ENCODE measurements at places on chromosomes 13 and 19.

GRCh38 chr13:101552286-101552685 is 99.8 kb downstream of the ITGBL1 start:
- H3K36me3 ChIP-seq: no peaks in the 10 kb centered on the region
- H3K27me3 ChIP-seq: no peaks in the 10 kb centered on the region
- H3K27ac ChIP-seq: no peak overlapping the region
- no peak for DNase-seq
- peaks cover 1% of the 10 kb centered on the region for H3K4me1 ChIP-seq

DNA sequence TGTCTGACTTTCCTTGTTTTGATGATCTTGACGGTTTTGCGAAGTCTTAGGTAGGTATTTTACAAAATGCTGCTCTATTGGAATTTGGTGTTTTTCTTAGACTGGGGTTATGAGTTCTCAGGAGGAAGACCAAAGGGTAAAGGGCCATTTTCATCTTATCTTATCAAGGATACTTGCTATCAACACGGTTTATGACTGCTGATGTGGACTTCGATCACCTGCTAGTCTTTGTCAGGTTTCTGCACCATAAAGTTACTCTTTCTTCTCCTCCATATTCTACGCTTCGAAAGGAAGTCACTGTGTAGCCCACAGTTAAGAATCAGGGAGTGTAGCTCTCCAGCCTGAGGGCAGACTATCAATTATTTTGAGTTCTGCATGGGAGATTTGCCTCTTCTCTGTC is 7.4 kb upstream of the CEBPG start:
- no peak for DNase-seq
- H3K4me1 ChIP-seq: no peaks in the 10 kb centered on the region
- no peaks in the 10 kb centered on the region for H3K36me3 ChIP-seq
- no peak overlapping the region for H3K4me3 ChIP-seq
- H3K27ac ChIP-seq: no peak overlapping the region

GRCh38 chr13:102642029-102642428 is 45.2 kb downstream of the TPP2 start:
- no peak overlapping the region for H3K4me3 ChIP-seq
- peaks cover 15% of the 10 kb centered on the region for H3K36me3 ChIP-seq
- H3K27me3 ChIP-seq: no peaks in the 10 kb centered on the region
- DNase-seq: no peak

- H3K27me3 ChIP-seq: no peaks in the 10 kb centered on the region
- H3K27ac ChIP-seq: no peak overlapping the region
- H3K4me1 ChIP-seq: peaks cover 17% of the 10 kb centered on the region
- H3K36me3 ChIP-seq: no peaks in the 10 kb centered on the region
- no peak for DNase-seq
These were observed 9.9 kb upstream of the MKNK2 start for GRCh38 chr19:2060884-2061494.

DNA sequence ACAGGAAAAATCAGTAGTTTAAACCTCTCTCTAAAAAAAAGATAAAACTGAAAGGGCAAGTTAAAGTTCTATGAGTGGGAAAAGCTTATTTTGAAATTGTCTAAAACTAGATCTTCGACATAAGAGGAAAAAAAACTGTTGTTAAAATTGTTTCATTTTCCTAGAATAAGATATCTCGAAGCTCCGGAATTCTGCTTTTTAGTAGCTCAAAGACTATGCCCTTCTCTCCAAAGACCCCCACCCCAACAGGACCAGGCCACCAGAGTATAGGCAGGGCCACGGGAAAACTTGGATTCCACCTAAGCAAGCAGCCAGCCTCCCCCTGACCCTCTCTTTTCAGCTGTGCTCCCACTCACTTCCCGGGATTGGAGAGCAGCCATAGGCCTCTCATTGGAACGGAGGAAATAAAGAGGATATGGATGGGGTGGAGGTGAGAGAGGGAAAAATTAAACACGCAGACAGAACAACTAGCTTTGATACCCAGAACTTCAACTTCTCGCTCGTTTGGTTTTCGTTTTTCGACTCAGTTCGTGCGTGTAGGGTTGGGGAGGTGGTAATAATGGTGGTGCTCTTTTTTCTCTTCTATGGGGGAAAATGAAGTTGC is 3.0 kb downstream of the POU4F1 start:
- no peak for DNase-seq
- H3K36me3 ChIP-seq: no peaks in the 10 kb centered on the region
- peaks cover 81% of the 10 kb centered on the region for H3K27me3 ChIP-seq
- H3K4me3 ChIP-seq: no peak overlapping the region

GRCh38 chr13:20197361-20197834 is 4.7 kb upstream of the GJB2 start:
- no peak overlapping the region for H3K4me3 ChIP-seq
- H3K4me1 ChIP-seq: no peaks in the 10 kb centered on the region
- H3K27me3 ChIP-seq: peaks cover 32% of the 10 kb centered on the region
- no peak overlapping the region for H3K27ac ChIP-seq
- no peaks in the 10 kb centered on the region for H3K36me3 ChIP-seq

- H3K27me3 ChIP-seq: no peaks in the 10 kb centered on the region
- H3K4me3 ChIP-seq: no peak overlapping the region
- no peaks in the 10 kb centered on the region for H3K36me3 ChIP-seq
- H3K27ac ChIP-seq: no peak overlapping the region
- peaks cover 1% of the 10 kb centered on the region for H3K4me1 ChIP-seq
These were observed 64.0 kb downstream of the ATP11A start for GRCh38 chr13:112753833-112754232.

- H3K4me1 ChIP-seq: 0 out of 2 replicates have a peak, but pooled peaks cover 1% of the 10 kb centered on the region
- H3K27ac ChIP-seq: no peak overlapping the region
- no peak for DNase-seq
- peaks cover 11% of the 10 kb centered on the region for H3K36me3 ChIP-seq
- no peaks in the 10 kb centered on the region for H3K27me3 ChIP-seq
- no peak overlapping the region for H3K4me3 ChIP-seq
These were observed 31.4 kb downstream of the FLT1 start for GRCh38 chr13:28463481-28463880.

GRCh38 chr19:3604227-3604986 is 2.3 kb downstream of the TBXA2R start:
- H3K4me1 ChIP-seq: no peaks in the 10 kb centered on the region
- H3K4me3 ChIP-seq: no peak overlapping the region
- no peak for DNase-seq
- no peaks in the 10 kb centered on the region for H3K36me3 ChIP-seq
- no peak overlapping the region for H3K27ac ChIP-seq

DNA sequence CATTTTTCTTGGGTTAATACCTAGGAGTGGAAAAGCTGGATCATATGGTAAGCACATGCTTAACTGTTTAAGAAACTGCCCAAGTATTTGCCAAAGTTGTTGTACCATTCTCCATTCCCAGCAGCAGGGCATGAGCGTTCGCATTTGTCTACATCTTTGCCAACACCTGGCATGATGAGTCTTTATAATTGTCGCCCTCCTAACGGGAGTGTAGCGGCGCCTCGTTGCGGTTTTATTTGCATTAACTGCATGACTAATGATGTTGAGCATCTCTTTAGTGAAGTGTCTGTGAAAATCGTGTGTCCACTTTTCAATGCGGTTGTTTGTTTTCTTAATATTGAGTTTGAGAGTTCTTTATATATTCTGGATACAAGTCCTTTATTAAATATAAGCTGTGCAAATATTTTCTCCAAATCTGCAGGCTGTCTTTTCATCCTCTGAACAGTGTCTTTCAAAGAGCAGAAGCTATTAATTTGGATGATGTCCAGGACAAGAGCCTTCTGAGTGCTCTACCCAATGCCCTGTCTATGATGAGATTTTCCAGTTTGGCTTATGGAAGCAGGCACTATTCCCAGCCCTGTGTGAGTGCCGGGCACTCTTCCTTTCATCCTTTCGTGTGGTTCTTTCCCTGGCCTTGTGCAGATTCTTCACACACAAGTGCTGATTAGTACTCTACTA is 202.0 kb downstream of the FOXO1 start:
- DNase-seq: no peak
- no peaks in the 10 kb centered on the region for H3K36me3 ChIP-seq
- no peaks in the 10 kb centered on the region for H3K27me3 ChIP-seq
- H3K4me1 ChIP-seq: no peaks in the 10 kb centered on the region
- H3K4me3 ChIP-seq: no peak overlapping the region

DNA sequence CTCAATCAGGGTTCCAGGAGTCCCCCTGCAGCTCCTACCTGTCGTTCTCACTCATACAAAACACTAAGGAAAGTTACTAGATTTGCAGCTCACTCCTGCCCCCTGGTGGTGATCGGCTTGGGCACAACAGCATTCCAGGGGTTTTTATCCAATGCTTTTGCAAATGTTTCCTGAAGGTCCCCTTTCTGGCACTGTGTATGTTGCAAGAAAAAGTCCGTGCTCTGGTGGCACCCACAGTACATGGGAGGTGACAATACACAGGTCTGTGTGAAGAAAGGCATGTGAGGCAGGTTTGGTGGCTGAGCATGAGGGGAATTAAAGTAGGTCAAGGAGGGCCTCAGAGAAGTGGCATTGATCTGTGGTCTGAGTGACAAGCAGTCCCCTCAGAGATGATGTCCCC is 8.6 kb upstream of the TYK2 start:
- no peak overlapping the region for H3K4me3 ChIP-seq
- peaks cover 11% of the 10 kb centered on the region for H3K36me3 ChIP-seq
- no peaks in the 10 kb centered on the region for H3K27me3 ChIP-seq

DNA sequence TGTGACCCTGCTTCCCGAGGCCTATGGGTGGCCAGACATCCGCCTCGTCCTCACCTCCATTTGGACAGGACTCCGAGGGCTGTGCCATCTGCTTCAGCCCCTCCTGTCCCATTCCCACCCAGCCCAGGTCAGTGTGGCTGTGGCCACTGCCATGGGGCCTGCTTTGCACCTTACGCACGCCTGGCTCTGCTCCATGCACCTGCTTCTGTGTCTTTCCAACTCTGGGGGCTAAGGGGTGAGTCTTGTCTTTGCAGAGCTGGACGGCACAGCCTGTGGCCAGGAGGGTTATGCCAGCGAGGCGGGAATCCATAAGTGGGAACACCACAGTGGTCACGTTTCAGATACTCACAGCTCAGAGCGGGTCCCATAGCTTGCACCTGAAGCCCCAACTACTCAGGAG is 5.2 kb upstream of the ZNF554 start:
- no peaks in the 10 kb centered on the region for H3K4me1 ChIP-seq
- peaks cover 42% of the 10 kb centered on the region for H3K36me3 ChIP-seq
- no peak overlapping the region for H3K4me3 ChIP-seq

DNA sequence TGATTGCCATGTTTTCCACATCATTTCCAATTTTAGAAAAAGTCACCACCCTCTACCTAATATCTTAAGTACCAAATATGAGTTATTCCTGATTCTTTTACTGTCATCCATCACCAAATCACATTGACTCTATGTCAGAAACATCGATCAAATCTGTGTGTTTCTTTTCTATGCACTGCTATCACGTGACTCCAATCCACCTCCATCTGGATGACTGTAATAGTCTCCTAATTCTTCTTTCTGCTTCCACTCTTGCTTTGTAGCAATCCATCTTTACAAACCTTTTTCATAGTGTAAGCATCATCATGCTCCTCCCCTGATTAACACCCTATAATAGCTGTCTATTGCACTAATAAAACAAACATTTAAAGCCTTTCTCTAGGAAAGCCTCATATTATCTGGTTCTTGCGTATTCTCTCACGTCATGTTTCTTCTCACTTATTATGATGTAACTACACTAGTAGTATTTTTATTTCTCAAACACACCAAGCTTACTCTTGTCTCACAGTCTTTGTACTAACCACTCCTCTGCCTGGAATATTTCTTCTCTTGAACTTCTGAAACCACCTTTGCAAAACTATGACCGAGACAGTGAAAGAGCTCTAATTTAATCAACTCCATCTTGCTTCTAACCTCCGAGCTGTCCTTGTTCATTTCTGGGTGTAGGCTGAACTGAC is 10.7 kb upstream of the FPR3 start:
- no peaks in the 10 kb centered on the region for H3K36me3 ChIP-seq
- H3K4me3 ChIP-seq: no peak overlapping the region
- DNase-seq: no peak
- H3K27ac ChIP-seq: no peak overlapping the region
- H3K27me3 ChIP-seq: peaks cover 2% of the 10 kb centered on the region
- H3K4me1 ChIP-seq: no peaks in the 10 kb centered on the region

DNA sequence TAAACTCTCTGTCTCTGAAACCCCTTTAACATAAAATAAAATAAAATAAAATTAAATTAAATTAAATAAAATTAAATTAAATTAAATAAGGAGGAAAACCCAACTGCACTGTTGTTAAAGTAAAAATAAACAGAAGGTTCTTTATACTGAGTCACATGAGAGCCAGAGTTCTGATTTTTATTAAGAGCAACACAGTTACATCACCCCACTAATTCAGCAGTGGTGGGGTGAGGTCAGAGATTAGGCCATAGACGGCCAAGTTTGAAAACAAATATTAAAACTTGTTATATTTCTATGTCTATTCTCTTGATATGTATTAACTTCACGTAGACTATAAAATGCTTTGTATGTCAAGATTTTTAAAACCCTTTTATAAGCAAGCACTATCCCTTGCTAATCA is 59.5 kb downstream of the MYCBP2 start:
- H3K27ac ChIP-seq: no peak overlapping the region
- H3K36me3 ChIP-seq: no peaks in the 10 kb centered on the region
- H3K4me1 ChIP-seq: no peaks in the 10 kb centered on the region
- no peak overlapping the region for H3K4me3 ChIP-seq

- no peak overlapping the region for H3K4me3 ChIP-seq
- H3K27me3 ChIP-seq: no peaks in the 10 kb centered on the region
- no peaks in the 10 kb centered on the region for H3K4me1 ChIP-seq
These were observed 15.0 kb downstream of the GJB6 start for GRCh38 chr13:20217168-20217567.

DNA sequence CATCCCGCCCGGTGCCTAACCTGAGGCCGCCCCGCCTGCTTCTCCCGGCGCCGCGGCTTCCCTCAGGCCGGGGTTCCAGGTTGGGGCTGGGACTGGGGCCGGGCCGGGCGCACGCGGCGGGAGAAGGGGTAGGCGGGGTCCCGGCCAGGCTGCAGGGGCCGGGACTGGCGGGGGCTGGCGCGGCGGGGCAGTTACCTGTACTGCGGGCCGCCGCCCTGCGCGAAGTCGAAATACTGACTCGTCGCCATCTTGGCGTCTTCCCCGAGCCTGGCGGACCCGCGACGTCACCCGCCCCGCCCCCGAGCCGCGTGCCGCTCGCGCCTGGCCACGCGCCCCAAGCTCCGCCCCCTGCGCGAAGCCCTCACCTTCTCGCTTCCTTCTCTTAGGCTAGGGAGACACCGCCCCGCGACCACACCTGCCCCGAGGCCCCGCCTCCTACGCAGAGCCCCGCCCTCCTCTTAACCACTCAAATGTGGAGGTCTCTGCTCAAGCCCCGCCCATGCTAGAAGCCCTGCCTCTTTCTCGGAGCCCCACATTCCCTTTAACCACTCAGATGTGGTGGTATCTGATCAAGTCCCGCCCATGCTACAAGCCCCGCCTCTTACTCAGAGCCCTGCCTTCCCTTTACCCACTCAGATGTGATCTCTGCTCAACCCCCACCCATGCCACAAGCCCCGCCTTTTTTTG is at the start of gene ZFR2:
TSS of gene ZFR2 (minus strand) at position 269 of the 687 bp plus-strand sequence. CDS start at position 248, 21 bp downstream.
- H3K4me1 ChIP-seq: peaks cover 3% of the 10 kb centered on the region
- peak within 1 kb of the TSS; percentile 37 for H3K4me3 ChIP-seq

GRCh38 chr19:15294561-15294990 is 37.8 kb downstream of the BRD4 start:
- no peaks in the 10 kb centered on the region for H3K36me3 ChIP-seq
- H3K27me3 ChIP-seq: no peaks in the 10 kb centered on the region
- DNase-seq: no peak
- H3K27ac ChIP-seq: no peak overlapping the region
- no peak overlapping the region for H3K4me3 ChIP-seq

GRCh38 chr19:12670159-12670928 is 3.7 kb downstream of the WDR83 start:
- no peak overlapping the region for H3K27ac ChIP-seq
- H3K27me3 ChIP-seq: no peaks in the 10 kb centered on the region
- DNase-seq: no peak
- peaks cover 16% of the 10 kb centered on the region for H3K36me3 ChIP-seq
- peaks cover 1% of the 10 kb centered on the region for H3K4me1 ChIP-seq
- H3K4me3 ChIP-seq: peak overlapping the region; percentile 91
